ENCODE measurements at places on chromosomes 4 and X.

DNA sequence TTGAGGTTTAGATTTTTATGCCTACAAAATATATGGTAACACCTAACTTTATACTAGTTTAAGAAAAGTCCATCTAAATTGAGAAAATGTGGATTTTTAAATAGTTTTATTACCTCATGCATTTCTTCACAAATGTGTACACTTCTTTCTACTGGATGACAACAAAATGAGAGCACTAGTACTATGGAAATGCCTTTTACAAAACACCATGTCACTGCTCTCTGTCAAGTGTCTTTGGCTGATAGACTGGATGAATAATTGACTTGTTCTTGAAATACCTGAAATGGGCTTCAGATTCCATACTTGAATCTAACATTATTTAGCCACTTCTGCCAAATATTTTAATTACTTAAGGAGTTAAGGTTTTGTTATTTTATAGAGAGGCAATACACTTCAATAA is 49.5 kb downstream of the AMELX start:
- no peak for DNase-seq

DNA sequence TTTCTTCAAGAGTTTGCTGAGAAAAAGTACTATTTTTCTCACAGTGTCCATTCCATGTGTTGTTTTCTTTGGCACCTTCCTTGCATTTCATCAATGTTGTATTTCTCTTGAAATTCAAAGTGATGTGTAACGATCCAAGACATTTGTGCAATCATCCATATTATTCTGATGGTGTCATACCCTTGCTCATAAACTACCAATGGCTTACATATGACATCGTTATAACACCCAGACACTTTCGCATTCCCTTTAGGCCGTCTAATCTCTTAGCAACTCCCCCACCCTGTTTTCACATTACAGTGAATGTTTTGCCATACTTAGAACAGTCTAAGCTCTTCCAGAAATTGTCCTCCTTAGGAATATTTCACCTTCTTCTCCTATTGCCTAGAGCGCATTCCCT is 1779.0 kb downstream of the PCDH7 start:
- no peak for DNase-seq

- no peak for DNase-seq
Observed at GRCh38 chr4:146119845-146120404, 55.6 kb upstream of the LSM6 start.

DNA sequence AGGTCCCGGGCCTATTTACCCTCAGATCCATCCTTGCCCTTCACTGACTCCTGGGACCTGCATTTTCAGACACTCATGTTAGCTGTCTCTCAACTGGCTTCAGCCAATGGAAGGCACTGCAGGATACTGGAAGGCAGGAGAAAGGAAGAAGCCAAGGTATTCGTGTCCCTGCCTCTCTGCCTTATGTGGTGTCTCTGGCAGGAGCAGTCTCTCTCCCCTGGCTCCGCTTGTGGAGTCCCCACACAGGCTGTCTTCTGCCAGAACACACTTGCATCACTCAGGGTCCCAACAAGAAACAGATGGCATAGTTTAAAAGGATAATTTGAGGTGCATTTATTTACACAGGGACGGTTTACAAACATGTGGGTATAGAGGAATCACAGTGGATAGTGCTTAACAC is 21.6 kb upstream of the MAPK10 start:
- no peak for DNase-seq

DNA sequence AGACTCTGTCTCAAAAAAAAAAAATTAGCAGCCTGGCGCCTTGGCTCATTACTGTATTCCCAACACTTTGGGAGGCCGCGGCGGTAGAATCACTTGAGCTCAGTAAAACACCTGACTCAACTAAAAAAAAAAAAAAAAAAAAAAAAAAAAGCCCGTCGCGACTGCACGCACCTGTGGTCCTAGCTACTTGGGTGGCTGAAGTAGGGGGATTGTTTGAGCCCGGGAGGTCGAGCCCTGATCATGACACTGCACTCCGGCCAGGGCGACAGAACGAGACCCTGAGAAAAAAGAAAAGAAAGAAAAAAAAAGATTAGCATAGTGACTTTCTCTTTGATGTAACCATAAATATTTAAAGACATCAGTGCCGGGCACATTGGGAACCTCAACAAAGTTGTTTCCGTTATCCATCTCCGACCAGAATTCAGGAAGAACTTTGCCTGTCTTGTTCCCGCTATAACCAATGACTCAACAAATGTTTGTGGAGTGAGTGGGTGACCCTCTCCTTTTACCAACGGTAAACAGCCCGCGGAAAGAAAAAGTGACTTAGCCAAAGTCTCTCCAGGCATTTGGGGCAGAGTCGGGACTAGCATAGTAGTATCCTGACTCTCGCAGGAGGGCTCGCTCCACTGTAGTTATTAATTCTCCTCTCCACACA is 553 bp upstream of the MED28 start:
- peak; percentile 72 for DNase-seq

DNA sequence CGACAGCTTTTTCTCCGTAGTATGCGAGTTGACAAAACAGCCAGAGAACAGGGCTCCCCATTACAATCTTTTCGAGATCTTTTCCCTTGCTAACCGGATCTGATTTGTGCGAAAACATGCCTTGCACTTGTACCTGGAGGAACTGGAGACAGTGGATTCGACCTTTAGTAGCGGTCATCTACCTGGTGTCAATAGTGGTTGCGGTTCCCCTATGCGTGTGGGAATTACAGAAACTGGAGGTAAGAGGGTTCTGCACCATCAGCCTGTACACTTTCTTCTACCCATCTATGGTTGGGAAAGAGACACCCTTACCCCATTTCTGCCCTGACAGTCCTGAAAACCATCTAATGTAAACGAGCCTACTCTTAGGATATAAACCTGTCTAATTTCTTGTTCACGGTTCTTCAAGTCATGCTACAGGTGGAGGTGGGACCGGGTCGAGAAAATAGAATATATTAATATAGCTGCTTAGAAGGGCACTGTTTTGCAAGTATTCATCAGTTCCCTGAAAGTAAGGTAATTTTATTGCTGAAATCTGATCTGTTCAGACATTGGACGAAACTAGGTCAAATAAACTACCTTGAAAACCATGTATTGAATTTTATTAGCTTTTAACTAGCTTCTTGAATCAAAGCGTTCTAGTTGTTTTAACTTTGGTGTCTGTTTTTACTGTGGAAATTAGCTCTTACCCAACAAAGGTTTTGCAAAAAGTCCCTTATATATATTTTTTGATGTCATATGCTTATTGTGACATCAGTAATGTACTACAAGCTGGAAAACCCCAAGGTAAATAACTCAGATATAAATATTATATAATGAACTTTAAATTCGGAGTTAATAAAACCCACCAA is 869 bp downstream of the TMEM184C start:
- DNase-seq: no peak

GRCh38 chrX:20680998-20681397 is 414.3 kb upstream of the RPS6KA3 start:
- DNase-seq: peak; percentile 2

GRCh38 chrX:154761977-154762536 is 607 bp upstream of the DKC1 start:
- no peak for DNase-seq

DNA sequence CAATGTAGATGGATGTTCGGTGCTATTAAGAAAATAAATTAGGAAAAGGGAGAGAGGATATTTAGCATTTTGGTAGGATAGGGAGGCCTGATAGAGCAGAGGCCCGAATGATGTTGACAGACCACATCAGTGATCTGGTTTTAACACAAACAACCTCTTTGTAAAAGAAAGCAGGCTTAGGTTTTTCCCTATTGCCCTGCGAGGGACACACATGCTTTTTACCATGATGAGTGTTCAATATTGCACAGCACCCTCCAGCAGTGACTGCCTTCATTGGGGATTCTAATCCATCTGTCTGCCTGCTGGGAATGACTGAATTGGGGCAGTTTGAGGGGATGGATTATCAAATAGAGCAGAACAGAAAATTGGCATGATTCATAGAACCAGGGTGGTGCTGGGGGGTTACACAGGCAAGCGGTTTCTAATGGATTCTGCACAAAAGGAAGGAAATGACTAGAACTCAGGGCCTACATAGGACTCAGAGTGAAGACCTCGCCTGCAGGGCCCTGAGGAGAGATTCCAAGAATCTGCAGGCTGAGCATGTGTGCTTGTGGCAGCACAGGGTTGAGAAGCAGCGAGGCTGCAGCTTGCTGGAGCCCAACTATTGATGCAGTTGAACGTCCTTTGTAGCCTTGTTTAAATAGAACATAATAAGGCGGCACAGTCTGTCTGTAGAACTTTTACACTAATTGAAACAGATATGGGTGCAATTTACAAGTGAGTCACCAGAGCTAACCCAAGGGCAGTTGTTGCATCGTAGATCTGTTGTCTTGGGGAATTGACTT is 58.0 kb downstream of the RHOH start:
- peak; percentile 47 for DNase-seq

GRCh38 chr4:2837904-2838496 is 5.6 kb upstream of the ADD1 start:
- DNase-seq: peak; percentile 79

GRCh38 chrX:56314334-56314733 is 82.2 kb downstream of the KLF8 start:
- no peak for DNase-seq

DNA sequence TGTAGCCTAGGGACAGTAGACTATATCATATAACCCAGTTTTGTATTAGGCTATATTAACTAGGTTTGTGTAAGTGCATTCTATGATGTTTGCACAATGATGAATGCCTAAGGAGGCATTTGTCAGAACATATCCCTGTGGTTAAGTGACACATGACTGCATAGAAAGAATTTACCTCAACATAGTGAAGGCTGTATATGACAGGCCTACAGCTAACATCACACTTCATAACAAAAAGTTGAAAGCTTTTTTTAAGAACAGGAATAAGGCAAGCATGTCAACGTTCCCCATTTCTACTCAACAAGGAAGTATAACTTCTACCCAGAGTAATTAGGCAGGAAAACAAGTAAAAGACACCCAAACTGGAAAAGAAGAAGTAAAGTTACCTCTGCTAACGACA is 165.9 kb upstream of the NDST4 start:
- DNase-seq: peak; percentile 41

DNA sequence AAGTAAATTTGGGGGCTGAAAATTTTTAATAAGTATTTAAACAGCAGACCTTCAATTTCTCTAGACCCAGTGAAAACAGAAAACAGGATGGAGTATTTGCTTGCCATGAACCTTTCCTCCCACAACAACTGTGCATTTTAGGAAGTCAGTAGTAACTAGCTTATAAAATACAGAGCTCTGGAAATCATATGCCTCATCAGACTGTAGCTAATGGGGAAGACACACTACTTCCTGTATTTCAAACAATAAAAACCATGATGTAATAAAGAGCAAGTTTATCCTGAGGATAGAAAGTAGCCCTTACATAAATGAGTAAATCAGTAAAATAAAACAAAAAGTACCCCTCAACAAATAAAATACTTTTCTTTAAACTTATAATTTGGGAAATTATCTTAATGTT is 280.1 kb upstream of the ZFP42 start:
- DNase-seq: peak; percentile 7

DNA sequence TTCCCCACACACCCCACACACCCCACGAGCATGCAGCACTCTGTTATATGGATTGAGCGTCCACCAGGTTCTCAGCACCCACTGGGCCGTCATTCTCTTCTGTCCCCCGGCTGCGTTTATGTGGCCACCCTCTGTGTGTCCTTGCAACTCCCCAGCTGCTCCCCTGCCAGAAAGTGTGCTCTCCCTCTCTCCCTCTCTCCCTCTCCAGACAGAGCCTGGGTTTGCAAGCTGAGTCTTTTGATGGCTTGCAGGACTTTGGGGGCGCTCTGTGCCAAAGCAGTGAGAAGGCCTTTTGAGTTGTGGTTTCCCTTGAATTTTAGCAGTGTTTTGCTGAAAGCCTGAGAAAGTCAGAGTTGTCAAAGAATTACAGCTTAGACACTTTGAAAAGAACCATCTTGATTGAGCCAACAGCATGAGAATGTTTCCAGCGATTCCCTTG is 173.5 kb downstream of the DCLK2 start:
- no peak for DNase-seq

DNA sequence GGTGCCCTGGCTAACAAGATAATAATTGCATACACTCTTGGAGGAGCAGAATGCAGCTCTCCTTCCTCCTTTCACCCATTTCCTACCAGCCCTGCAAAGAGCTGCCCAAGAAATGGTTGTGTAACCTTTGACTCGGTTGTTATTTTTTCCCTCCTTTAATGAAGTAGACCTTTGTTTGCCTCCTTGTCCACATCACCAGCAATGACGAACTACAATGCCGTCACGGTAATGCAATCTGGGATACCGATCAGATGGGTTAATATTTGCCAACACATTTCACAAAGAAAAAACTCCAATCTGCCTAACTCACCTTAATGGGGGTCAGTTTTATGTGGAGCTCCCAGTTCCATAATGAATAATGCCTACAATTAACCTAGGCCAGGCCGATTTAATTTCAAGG is 32.0 kb downstream of the GPRIN3 start:
- no peak for DNase-seq

DNA sequence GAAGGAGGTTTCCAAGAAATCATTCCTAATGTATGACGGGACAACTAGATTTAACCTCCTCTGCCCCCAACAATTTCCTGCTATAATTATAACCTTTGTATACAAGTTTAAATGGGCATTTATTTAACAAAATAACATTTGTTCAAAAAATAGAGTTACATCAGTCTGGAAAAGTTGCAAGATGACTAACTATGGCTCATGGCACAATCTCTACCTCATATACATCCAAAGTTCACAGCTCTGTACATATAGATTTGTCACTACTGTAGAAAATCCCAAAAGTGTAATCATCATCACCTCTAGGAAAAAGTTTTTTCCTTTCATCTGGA is 3.8 kb upstream of the RPS6KA3 start:
- DNase-seq: no peak

GRCh38 chrX:8179656-8180055 is 8.6 kb upstream of the VCX2 start:
- peak; percentile 4 for DNase-seq

DNA sequence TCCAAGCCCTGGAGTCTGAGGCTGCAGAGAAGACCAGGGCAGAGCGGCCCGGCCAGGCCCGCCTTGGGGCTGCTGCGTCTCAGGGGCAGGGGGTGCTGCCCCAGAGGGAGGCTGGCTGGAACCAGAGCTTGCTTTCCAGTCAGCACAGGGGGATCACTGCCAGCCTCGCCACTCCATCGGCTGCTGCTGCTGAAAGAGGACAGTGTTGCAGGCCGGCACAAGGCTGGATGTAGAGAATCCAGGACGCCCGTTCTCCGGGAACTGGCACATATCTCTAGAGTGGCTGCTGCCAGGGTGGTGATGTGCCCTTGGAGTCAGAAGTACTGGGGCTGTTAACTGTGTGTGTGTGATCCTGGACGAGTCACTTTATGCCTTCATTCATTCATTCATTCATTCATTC is 31.9 kb upstream of the SORCS2 start:
- DNase-seq: no peak

GRCh38 chrX:68910731-68911428 is 82.1 kb downstream of the EFNB1 start:
- no peak for DNase-seq

DNA sequence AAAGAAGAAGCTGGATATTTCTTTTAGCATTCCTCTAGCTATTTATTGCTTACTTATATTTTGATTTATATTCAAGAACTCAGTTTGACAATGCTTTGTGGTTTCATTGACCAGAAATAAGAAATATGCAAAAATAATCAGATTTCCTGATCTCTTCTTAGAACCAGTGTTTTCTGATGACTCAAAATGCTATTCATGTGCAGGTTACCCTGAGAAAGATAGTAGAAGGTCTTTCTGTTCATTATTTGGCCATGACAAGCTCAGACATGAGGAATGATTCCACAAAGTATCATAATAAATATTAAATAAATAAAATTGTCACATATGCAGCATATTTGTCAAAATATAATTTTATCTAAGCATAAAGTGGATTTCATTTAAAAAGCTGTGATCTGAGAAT is 24.1 kb downstream of the ADH7 start:
- DNase-seq: no peak
